Activated CD4-positive, CD25-positive, alpha-beta regulatory T cell treated with anti-CD3 and anti-CD28 coated beads, Interleukin-2, amount 50 U/mL, for 16 hours (primary cell): ENCODE measurements at places on chromosomes 7 and 10.

- DNase-seq = no peak
These were observed 103.8 kb downstream of the PDGFA start for GRCh38 chr7:415646-416525.

- DNase-seq = no peak
These were observed 48.3 kb downstream of the SLC13A1 start for GRCh38 chr7:123151443-123151842.

- no peak for DNase-seq
These were observed 243.2 kb downstream of the SNX10 start for GRCh38 chr7:26534649-26535482.

DNA sequence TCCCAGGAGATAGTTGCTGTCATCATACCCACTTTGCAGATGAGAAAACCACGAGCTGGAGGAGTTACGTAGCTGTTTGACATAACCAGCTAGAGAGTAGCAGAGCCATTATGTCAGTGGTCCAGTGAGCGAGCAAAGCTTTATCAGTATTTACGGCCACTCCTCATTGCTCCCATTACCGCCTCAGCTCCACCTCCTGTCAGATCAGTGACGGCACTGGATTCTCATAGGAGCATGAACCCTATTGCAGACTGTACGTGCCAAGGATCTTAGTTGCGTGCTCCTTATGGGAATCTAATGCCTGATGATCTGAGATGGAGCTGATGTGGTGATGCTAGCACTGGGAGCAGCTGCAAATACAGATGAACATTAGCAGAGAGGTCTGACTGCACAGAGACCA, 9.2 kb upstream of the SFMBT2 start:
- no peak for DNase-seq

DNA sequence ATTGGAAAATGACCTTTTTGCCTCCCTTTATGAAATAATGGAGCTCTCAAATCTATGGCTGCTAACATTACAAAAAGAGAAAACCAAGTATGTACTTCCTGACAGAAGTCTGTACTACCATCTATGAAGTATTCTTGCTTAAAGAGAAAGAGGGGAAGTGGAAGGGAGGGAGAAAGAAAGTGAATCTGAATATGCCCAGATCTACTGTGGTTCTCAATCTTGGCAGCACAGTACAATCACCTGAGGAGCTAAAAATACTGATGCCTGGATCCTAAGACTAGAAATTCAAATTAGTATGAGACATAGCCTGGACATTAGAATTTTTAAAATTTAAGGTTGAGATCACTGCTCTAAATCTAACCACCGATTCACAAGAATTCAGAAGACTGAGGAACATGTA, 85.2 kb downstream of the IGF2BP3 start:
- DNase-seq = no peak

GRCh38 chr10:81728692-81729091, 146.3 kb upstream of the NRG3 start:
- DNase-seq = no peak

GRCh38 chr10:127302343-127302742, 106.0 kb upstream of the INSYN2A start:
- DNase-seq = no peak

DNA sequence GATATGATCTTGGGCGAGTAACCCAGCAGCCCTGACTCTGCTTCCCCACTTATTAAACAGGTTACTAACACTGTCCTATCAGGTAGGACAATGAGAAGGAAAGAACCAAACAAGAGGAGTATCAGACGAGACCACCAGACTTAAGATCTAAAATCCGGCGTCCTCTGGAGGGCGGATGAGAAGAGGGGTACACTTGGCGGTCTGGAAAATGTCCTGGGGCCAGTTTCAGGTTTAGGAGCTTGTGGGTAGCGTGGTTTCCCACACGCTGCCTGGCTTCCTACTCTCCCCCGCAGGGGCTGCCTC, 635 bp downstream of the ZNF32 start:
- no peak for DNase-seq
